Bronchial epithelial cell (primary cell): ENCODE measurements at places on chromosomes 2 and 18.

DNA sequence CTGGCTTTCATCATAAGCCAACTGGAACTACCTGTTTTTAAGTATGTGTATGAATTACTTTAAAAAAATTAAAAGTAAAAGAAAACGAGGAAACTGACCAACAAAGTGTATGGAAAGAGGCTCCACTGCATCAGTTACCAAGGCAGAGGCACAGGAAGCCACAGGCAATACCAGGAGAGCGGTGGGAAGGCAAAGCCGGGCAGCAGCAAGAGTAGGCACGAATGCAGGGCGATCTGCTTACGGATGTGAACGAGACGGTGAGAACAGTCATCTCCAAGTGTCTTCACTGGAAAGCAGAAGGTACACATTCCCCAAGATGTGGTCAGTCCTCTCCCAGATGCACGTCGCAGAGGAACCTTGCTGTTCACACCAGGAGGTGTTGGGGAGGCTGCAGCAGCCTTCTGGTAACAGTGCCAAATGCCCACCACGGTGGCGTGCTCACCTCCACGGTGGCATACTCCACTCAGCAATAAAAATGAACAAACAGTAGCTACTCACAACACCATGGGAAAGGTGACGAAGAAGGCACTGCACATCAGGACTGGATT is 43.1 kb downstream of the HS6ST1 start:
- DNase-seq = no peak

DNA sequence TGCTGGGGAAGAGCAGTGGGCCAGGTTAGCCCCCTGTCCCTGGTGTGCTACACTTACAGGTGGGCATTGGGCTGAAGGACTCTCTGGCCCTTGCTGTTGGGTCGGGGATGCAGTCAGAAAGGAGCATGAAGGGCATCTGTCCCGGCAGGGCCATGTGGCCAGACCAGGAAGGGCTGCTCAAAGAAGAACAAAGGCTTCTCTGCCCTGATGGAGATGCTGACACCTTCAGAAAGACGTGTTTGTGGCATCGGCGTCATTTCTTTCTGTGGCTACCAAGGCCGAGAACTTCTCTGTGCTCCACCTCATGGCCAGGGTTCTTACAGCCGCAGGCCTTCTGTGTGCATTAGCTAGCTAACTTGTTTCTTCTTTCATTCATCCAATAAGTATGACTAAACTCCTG is 239.1 kb downstream of the FAM210A start:
- no peak for DNase-seq

- no peak for DNase-seq
These were observed 60.5 kb upstream of the ST3GAL5 start for GRCh38 chr2:85949280-85949679.

GRCh38 chr2:225137971-225138370 is 95.7 kb upstream of the DOCK10 start:
- peak; percentile 72 for DNase-seq

DNA sequence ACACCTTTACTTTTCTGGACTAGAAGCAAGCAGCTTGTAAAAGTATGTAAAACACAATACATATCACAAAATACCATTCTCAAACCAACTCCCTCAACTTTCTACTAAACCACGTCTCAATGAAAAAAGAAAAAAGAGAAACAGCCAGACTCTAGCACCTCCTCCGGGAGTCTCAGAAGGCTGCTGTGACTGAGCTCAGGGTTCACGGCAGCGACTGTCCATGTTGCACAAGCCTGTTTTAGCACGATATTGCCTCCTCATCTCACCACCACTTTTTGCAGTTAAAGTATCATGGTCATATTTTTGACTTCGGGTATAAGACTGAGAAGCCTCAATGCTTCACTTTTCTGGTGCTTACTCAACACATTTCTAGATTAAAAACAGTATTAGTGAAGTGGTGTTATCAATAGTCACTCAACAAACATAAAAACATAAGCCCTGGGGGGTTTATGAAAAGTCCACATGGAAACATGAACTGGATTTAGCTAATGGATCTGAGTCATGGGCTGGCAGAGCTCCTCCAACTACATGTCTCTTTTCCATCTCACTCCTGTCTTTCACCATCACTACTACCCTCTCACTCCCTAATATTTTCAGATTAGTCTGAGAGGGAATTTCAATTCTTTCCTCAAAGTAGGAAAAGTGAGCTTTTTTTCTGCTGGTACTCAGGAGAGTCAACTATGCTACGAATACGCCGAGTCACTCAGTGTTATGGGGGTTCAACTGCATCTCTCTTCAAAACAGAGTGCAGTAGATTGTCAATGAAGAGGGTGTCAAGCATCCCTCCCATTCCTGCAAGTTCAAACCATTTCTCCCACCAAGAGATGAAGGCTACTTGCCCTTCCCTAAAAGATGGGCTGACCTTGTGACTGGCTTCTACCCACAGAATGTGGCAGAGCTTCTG is 113.7 kb downstream of the OSR1 start:
- DNase-seq = peak; percentile 54
